ENCODE measurements at places on chromosomes 12 and 14. TPM values are rescaled to one million over a fixed set of nuclear protein-coding genes. Genes with fewer than 3 reads are reported as not detected.

The ERP27 gene
- total RNA-seq, result not detected

The LRP6 gene
- 19.0 TPM for total RNA-seq

DNA sequence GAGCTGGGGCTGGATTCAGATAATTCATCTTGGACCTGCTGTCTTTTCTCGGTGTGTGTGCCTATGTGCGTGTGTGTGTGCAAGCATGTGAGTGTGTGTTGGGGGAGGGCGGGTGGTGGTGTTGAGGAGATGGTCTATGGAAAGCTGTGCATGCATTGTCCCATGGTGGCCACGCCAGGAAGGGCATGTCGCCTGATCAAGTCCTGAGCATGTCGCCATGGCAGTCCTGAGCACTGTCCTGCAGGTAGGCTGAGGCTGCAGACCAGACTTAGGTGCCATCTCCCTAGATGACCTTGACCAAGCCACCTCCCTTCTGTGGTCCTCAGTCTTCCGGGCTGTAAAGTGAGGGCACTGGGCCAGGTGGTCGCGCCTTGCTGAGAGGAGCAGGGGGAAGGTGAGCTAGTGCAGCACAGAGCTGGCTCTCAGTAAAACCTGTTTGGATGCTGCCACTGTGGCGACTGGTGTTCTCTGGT lies 81.4 kb downstream of the PAPOLA start:
- no peak for DNase-seq

DNA sequence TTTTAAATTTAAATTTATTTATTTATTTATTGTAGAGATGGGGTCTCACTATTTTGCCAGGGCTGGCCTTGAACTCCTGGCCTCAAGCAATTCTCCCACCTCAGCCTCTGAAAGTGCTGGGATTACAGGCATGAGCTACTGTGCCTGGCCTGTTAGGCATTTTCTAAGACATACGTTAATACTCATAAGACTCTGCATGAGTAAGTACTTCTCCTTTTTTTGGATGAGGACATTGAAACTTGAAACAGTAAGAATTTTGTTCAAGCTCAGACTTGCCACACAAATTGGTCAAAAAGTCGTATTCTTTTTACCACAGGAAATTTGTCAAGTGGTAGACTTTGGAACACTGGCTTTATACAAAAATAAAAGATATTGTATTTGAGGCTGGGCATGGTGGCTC lies 187.4 kb upstream of the RASSF8 start:
- no peak for DNase-seq

GRCh38 chr12:122082621-122083356 lies 4.2 kb downstream of the MLXIP start:
- no peak for DNase-seq
